Stimulated activated CD8-positive, alpha-beta memory T cell treated with anti-CD3 and anti-CD28 coated beads, Interleukin-7, amount 100 ng/mL, for 1 hour (primary cell): ENCODE measurements at places on chromosomes 11 and 22.

DNA sequence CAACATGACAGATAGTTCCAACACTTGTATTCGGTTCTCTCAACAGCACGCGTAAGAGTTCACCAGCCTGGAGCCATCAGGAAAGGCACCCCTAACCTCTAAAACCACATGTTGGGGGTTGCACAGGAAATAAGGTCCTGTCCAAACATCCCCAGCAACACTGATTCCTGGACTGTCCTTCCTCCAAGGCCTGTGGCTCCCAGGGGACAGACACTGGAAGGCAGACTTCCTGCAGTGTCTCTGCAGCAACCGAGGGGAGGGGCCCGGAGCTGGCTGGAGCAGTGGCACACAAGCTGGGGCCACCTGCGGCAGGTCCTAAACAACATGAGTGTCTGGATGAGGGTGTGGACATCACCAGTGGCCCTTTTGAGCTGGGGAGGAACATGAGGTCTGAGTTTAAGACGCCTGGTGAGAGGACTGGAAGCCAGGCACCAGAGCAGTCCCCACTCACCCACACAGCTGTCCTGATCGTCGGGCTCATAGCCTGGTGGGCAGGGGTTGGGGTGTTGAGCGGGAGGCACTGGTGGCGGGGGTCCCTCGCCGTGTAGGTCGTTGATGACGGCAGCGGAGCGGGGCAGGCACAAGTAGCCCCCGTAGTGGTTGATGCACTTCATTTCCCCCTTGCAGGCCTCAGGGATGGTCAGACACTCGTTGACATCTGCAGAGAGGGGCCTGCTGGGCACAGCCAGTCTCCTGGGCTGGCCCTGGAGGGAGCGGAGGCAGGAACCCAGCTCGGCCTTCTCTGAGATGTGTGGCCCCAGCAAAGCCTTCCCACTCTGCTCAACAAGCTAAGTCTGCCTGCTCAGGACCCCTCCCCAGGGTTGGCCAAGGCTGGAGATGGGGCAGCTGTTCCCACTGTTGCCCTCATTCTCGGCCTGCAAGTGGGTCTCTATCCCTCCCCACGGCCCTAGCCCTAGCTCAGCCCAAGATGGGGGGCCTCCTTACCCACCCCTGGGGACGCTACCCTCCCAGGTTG is 1.6 kb downstream of the EFEMP2 start:
- DNase-seq: no peak

DNA sequence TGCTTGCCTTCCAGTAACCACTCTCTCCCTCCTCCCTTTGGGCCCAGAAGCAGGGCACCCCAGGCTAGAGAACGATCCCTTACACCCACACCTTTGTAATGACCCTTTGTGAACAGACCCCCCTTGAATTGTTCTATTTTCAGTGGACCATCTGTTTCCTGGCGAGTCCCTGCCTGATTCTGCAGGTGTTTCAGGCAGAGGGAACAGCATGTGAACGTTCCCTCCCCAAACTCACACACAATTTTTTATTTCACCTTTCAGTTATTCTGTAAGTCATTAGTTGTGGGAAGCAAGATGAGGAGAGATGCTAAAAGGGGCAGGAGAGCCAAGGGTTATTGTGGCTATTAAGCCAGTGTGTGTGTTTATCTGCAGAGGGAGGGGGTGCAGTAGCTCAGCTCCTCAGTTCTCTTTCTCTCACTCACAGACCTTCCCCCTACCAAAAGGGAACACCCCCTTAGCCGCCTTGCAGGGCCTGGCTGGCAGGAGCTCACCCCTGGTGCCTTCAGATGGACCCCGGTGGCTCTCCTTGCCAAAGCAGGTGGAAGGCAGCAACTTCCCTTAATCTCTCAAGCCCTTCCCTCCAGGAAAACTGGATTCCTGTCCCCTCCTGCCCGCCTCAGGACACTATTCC is 64.8 kb upstream of the SPON1 start:
- no peak for DNase-seq

GRCh38 chr11:2772544-2773031 is 72.8 kb upstream of the KCNQ1OT1 start:
- no peak for DNase-seq

- DNase-seq: no peak
These were observed 1.4 kb upstream of the TRMT2A start for GRCh38 chr22:20118300-20119020.

GRCh38 chr11:69828971-69829344 is 9.7 kb upstream of the FGF3 start:
- DNase-seq: no peak

DNA sequence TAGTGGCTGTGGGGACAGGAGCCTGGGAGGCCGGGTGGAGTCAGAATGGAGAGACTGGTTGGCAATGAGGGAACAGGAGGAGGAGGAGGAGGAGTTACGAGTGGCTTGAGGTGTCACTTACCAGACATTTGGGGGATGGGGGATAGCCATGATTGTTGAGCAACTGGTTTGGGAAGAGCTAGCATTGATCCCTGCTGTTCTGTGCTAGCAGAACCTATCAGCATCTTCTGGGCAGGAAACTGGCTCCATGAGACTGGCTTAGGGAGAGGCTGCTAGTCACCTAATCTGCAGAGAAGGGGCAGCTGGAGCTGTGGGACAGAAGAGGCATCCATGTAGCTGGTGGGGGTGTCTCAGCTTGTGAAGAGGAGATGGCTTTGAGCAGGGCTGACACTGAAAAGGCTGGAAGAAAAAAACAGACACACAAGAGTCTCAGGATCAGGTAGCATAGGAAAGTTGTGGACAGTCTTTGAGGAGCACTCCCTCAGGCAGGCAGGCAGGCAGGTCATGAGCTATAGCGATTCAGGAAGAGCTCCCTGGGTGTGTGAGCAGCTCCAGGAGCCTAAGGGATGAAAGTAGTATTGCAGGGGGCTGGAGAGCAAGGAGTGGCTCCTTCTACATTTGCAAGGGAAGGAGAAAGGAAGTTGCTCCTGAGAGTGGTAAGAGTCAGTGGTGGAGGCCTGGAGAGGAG is 22.3 kb downstream of the PIK3IP1 start:
- no peak for DNase-seq

DNA sequence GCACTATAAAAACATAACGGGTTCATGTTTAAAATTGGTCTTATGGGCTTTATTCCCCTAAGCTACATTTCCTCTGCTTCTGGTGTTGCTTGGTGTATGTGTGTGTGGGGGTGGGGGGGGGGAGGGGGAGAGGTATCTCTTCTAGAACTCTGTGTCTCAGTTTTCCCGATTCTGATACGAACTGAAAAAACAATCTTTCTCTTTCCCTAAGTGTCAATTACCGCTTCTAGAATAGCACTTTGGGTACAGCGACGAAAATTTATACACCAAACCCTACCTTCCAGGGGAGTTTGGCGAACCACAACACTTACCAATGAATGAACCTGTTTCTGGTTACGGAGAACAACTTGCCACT is 636 bp downstream of the NUP160 start:
- DNase-seq: no peak

- peak; percentile 2 for DNase-seq
These were observed 46.3 kb upstream of the SYT13 start for GRCh38 chr11:45332276-45332934.

- DNase-seq: no peak
These were observed 32.8 kb upstream of the CTSD start for GRCh38 chr11:1796413-1797011.
